ENCODE measurements at places on chromosomes 2 and 18.

DNA sequence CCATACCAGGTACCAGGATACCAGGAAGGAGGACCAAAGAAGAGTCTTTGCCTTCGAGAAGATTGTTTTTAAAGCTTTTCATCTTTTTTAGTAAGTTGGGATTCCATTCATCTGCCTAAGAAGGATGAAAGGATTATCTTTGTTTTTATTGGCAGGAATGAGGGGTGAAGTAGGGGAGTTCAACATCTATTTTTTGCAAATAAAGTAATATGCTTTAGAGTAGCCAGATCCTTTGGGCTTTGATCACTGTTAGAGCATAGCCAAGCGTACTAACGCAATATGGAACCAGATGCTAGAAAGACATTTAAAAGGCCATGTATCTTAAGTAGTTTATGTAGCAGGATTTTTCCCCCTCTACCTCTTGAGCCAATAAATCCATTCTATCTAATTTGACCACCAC is 133.0 kb downstream of the PRPF40A start:
- peak; percentile 26 for DNase-seq

GRCh38 chr2:133641942-133642725 is 73.9 kb upstream of the NCKAP5 start:
- DNase-seq: no peak

GRCh38 chr2:132479155-132479554 is 62.5 kb downstream of the GPR39 start:
- DNase-seq: no peak

DNA sequence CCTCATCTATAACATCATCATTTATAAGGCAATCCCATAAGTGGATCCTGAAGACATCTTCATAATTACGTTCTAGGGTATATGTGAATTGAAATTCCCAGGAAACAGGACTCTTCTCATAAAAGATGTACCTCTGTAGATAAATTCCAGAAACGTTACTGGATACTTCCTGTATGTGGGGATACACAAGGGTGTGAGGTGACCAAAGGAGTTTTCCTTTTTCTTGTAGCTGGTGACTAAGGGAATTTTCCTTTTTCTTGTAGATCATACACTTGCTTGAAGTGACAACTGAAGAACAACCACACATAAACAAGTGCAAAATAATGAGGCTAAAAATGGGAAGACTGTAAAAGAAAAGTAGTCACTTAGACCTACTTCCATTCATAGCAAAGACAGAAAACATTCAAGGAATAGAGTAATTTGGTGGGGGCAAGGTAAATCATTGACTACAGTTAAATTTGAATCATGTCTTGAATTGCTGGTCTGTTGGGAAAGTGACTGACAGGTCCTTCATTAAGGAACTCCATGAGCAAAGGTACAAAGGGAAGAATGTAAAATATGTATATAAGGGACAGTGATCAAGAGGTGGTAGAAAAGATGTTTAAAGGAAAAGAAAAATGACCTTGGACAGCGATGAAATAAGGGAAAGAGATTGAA is 53.2 kb upstream of the UBE2E3 start:
- DNase-seq: no peak

DNA sequence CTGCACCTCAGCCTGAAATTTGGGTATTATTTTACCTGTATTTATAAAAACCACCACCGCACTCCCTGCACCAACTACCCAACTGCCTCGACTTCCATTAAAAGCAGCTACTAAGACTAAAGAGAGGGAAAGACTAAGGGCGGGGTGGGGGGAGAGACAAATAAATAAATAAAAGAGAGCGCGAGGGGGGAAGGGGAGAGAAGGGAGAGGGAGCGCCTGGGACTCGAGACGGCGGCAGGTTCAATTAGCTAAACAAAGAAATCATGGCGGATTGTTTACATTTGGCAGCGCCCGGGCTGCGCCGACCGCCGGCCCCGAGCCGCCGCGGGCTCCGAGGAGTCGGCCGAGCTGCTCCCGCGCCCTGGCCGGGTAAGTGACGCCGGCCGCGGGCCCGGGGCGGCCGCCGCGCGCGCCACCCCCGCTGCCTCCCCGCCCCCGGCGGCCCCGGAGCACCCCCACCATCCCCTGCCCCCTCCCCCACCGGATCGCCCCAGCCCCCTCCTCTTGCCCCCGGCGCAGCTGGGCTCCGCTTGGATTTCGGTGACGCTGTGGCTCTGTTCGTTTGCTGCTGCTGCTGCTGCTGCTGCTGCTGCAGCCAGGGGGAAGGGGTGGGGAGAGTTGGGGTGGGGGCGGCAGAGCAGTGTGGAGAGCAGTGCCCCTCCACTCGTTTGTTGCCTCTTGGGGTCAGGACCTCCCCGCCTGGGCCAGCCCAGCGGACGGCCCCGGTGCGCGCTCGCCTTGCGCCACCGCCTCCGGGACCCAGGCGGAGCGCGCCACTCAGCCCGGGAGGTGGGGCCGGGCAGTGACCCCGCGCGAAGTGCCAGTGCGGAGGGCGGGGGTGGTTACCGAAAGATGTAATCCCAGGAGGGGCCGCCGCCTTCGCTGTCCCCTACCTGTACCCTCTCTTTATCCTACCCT is 187.2 kb upstream of the FANCL start:
- no peak for DNase-seq

DNA sequence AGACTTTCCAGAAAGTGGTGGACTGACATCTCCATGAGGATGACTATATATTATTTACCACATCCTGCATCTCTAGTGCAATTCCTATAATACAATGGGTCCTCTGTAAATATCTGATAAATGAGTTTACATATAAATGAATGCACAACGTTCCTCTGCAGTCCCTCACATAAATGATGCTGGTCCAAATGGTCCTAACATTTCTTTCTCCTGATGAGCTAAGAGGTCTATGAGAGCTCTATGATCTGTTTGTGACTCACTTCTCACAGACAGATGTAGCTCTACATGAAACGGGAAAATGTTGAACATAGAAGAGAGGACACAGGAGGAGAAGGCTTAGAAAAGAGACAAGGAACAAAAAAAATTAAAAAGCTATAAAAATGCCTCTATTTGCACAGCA is 201.2 kb upstream of the PIK3C3 start:
- DNase-seq: no peak
